Activated T-helper 1 cell treated with anti-CD3 and anti-CD28 coated beads, Interleukin-12 subunit alpha, Interleukin-12 subunit beta, Interleukin-2, Interleukin-4 antibody, amounts not matched to agents 30 ng/mL and 10 ng/mL and 1 ng/mL, durations not matched to agents 14 hours and 24 hours and 36 hours (primary cell): ENCODE measurements at places on chromosomes 2 and 18. TPM values are rescaled to one million over a fixed set of nuclear protein-coding genes. Genes with fewer than 3 reads are reported as not detected.

The CABYR gene
- 0.49 and 1.1 TPM in 2 replicates for total RNA-seq

The IFIH1 gene
- total RNA-seq = 27.9 TPM in 2 replicates

The SPHKAP gene
- not detected in 2 replicates for total RNA-seq

The DNAH7 gene
- not detected in 2 replicates for total RNA-seq

The GMPPA gene
- total RNA-seq = 41.3 and 50.3 TPM in 2 replicates

The RGPD3 gene
- total RNA-seq = 0.16 and 0.22 TPM in 2 replicates

The CAPG gene
- total RNA-seq = 35.5 and 38.2 TPM in 2 replicates

The DYNAP gene
- total RNA-seq = not detected in 2 replicates
